ENCODE measurements at places on chromosomes 16 and 17. TPM values are rescaled to one million over a fixed set of nuclear protein-coding genes. Genes with fewer than 3 reads are reported as not detected.

The SSTR5 gene
- total RNA-seq: not detected

DNA sequence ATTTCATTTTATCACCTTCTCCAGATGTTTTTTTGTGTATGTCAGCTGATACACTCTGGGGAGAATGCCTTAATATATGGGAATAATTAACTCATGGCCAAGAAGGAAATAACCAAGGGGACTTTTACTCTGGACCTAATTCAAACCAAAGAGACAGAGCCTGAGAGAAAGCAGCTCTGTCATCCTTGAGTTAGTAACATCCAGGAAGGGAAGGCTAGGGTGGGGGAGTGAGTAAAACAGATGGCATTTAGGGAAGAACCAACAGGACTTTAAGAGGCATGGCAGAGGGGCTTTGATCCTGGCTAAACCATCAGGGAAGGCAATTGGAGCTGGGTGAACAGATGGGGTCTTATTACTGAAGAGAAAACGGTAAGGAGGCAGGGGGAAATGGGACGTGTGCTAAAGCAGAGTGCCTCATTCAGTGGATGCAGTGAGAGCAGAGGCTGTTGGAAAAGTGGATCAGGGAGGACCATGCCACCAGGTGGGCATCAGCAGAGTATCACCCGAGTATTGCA, 2.5 kb upstream of the SMPD3 start:
- H3K27ac ChIP-seq: no peak overlapping the region
- DNase-seq: no peak
- H3K4me3 ChIP-seq: no peak overlapping the region
- H3K4me1 ChIP-seq: peaks cover 7% of the 10 kb centered on the region
- H3K36me3 ChIP-seq: no peaks in the 10 kb centered on the region

DNA sequence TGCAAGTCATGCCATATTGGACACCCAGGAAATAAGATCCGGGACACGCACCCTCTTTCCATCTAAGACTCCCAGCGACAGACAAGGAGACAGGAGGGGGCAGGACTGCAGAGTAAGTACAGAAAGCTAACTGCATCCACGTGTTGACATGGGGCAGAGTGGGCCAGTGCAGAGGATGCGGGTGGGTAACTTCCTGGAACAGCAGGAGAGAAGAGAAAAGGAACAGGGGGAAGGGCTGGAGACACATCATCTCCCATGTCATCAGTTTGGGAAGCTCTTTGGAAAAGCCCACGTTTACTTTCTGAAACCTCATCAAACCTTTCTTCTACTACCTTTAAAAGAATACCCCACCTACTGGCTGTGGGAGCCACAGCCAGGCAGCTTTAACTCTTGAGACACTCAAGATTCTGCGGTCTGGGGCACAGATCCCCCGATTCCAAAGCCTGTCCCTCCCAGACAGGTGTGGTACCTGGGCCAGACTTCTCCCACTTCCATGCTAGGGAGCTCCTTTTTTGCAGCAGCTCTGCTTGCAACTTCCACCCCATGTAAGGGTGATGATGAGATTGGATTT, 273.5 kb upstream of the RPL38 start:
- H3K36me3 ChIP-seq: no peaks in the 10 kb centered on the region
- peaks cover 2% of the 10 kb centered on the region for H3K27me3 ChIP-seq
- no peaks in the 10 kb centered on the region for H3K4me1 ChIP-seq

The FOXO3B gene
- total RNA-seq: 2.9 TPM

The MT1F gene
- 30.9 TPM for total RNA-seq

- H3K36me3 ChIP-seq: no peaks in the 10 kb centered on the region
- peaks cover 26% of the 10 kb centered on the region for H3K27me3 ChIP-seq
- no peak overlapping the region for H3K4me3 ChIP-seq
- DNase-seq: no peak
Measured at GRCh38 chr16:1926271-1926670, 8.1 kb upstream of the HS3ST6 start.
